D721Med (cell line): ENCODE measurements at places on chromosomes 6 and 20.

- DNase-seq, result no peak
Measured at GRCh38 chr6:108001696-108002231, 43.8 kb upstream of the SEC63 start.

DNA sequence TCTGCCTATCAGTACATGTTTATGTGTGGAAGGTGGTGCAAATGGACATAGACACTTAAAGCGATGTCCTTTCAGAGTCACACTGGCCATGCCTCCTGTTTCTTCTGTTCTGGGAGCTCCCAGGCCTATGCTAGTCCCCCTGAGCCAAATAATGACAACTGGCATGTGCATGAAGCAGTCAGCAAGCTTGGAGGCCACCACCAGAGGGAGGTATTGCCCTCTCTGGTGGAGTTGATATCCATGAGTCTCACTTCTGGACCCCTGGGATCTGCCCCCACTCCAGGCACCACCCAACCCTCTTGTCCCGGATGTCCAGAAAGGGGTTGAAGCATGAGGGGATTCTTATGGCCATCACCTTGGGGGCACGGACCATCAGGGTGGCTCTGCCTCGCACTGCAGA lies 172.2 kb downstream of the AIG1 start:
- DNase-seq, result no peak

GRCh38 chr6:134289204-134289575 lies 28.7 kb downstream of the SGK1 start:
- DNase-seq, result no peak

DNA sequence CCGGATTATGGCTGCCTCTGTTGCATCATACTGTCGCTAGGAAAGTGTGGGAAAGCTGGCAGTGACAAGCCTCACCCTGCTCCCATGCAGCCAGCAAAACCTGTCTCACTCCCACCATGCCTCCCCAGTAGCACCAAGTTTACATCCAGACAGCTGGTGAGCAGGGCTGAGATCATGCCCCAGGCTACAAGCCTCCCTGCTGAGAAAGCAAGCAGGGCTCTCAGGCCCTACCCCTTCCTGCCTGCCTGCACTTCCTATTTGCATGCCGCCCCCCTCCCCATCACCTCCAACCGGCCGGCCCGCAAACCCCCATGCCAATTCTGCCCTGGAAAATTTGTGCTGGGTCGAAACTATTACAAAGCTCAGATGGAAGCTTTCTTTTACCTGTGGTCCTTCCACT lies 408.2 kb upstream of the FKBP1C start:
- DNase-seq, result no peak

DNA sequence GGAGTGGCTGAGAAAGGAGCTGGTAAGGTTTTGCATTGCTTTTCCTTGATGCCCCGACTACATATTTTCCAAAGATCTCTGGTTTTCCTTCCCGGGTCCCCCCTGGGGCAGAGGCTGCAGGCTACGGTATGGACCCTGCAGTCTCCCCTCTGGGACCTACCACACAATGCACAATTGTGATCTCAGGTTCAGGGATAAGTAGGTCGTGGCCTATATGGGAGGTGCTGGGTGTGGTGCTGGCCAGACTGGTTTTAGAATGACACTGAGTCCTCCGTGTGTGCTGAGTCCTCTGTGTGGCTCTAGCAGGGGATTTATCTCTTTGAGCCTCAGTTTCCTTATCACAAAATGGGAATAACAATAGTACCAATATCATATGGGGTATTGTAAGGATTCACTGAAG lies 376 bp downstream of the C20orf202 start:
- DNase-seq, result no peak

DNA sequence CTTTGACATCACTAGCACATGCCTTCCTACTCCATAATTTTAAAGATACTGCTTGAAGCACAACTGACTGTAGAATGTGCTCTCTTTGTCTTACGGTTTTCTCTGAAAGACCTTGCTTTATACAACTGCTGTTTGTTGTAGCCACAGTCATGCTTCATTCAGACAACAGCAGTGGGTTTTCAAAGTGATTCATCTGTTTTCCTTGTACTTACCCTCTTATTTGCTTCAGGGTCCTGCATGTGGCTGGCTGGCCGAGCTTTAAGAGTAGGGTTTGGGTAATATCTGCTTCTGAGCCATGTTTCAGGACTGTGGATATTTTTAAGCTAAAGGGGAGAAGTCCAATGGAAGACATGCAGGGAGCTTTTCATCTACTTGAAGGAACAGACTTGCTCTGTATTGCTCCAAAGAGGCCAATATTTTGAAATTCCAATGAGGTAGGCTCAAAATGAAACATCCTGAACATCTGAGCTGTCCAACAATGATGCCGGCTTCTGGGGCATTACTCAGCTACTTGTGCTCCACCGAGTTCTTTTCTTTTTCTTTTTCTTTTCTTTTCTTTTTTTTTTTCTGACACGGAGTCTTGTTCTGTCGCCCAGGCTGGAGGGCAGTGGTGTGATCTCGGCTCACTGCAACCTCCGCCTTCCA lies 160.2 kb upstream of the SGK1 start:
- DNase-seq, result no peak
